Neural cell (in vitro differentiated cells): ENCODE measurements at places on chromosomes 3 and 15. TPM values are rescaled to one million over a fixed set of nuclear protein-coding genes. Genes with fewer than 3 reads are reported as not detected.

Gene CSPG5
- 67.1 and 78.8 TPM in 2 replicates for polyA plus RNA-seq

Gene NR2E3
- polyA plus RNA-seq = not detected in 2 replicates

Gene CLDN11
- 0.98 TPM in 1 of 2 replicates, not detected in the other for polyA plus RNA-seq

Gene FEZF2
- 0.47 TPM in 1 of 2 replicates, not detected in the other for polyA plus RNA-seq

Gene SLC24A5
- polyA plus RNA-seq = 0.76 and 0.78 TPM in 2 replicates

Gene ABCC5
- polyA plus RNA-seq = 227 and 237 TPM in 2 replicates

Gene IL20RB
- polyA plus RNA-seq = 2.0 and 3.0 TPM in 2 replicates

Gene GRAMD1C
- 12.9 and 31.0 TPM in 2 replicates for polyA plus RNA-seq

Gene MEX3B
- polyA plus RNA-seq = 38.8 and 46.0 TPM in 2 replicates

Gene KIF15
- 1.2 and 5.8 TPM in 2 replicates for polyA plus RNA-seq

Gene EFHB
- 1.0 and 4.3 TPM in 2 replicates for polyA plus RNA-seq

Gene FHIT
- 0.46 TPM in 1 of 2 replicates, not detected in the other for polyA plus RNA-seq

Gene TJP1
- 4.1 and 6.2 TPM in 2 replicates for polyA plus RNA-seq

Gene SELENOK
- polyA plus RNA-seq = 113 and 136 TPM in 2 replicates

Gene TIPARP
- 5.2 and 5.4 TPM in 2 replicates for polyA plus RNA-seq

Gene TPRG1
- 0.17 and 1.6 TPM in 2 replicates for polyA plus RNA-seq

Gene CCDC9B
- polyA plus RNA-seq = not detected in 2 replicates

Gene GOLGA8B
- 413 and 462 TPM in 2 replicates for polyA plus RNA-seq

Gene NR1I2
- polyA plus RNA-seq = 0.53 and 0.72 TPM in 2 replicates

Gene PPIP5K1
- polyA plus RNA-seq = 27.3 and 29.6 TPM in 2 replicates

Gene CHRM5
- polyA plus RNA-seq = 0.10 and 3.9 TPM in 2 replicates

Gene CGNL1
- polyA plus RNA-seq = 0.26 TPM in 1 of 2 replicates, not detected in the other

Gene TRIM42
- not detected in 2 replicates for polyA plus RNA-seq

Gene NFKBIZ
- polyA plus RNA-seq = 0.84 and 1.8 TPM in 2 replicates

Gene PEX11A
- polyA plus RNA-seq = 13.6 and 18.1 TPM in 2 replicates

Gene IQGAP1
- polyA plus RNA-seq = 16.6 and 21.2 TPM in 2 replicates

Gene C3orf52
- polyA plus RNA-seq = 0.21 TPM in 1 of 2 replicates, not detected in the other

Gene ZNF106
- polyA plus RNA-seq = 18.6 and 24.0 TPM in 2 replicates

Gene HCLS1
- 0.25 and 0.28 TPM in 2 replicates for polyA plus RNA-seq

Gene ECE2
- 0.22 and 0.42 TPM in 2 replicates for polyA plus RNA-seq

Gene TM6SF1
- 0.16 TPM in 1 of 2 replicates, not detected in the other for polyA plus RNA-seq

Gene BFSP2
- not detected in 2 replicates for polyA plus RNA-seq

Gene RARB
- polyA plus RNA-seq = 10.3 and 13.2 TPM in 2 replicates

Gene GOLGA6D
- 0.12 TPM in 1 of 2 replicates, not detected in the other for polyA plus RNA-seq

Gene CCR3
- polyA plus RNA-seq = not detected in 2 replicates

Gene GJD2
- 3.2 and 4.6 TPM in 2 replicates for polyA plus RNA-seq

Gene PIAS1
- 13.3 and 14.3 TPM in 2 replicates for polyA plus RNA-seq

Gene RPL35A
- polyA plus RNA-seq = 1,126 and 1,553 TPM in 2 replicates

Gene CCR8
- polyA plus RNA-seq = not detected in 2 replicates

Gene CLSTN2
- polyA plus RNA-seq = 10.7 and 12.3 TPM in 2 replicates

Gene C15orf39
- polyA plus RNA-seq = 0.44 TPM in 1 of 2 replicates, not detected in the other

Gene ZIC4
- polyA plus RNA-seq = 8.1 and 8.6 TPM in 2 replicates

Gene VIPR1
- 1.6 and 5.0 TPM in 2 replicates for polyA plus RNA-seq

Gene ITIH1
- not detected in 2 replicates for polyA plus RNA-seq

Gene CYP1A2
- not detected in 2 replicates for polyA plus RNA-seq

Gene LTF
- not detected in 2 replicates for polyA plus RNA-seq
